ENCODE measurements at places on chromosomes 6 and 20.
A peak's percentile ranks its signal among the peaks of the same experiment; 100 is the strongest.

DNA sequence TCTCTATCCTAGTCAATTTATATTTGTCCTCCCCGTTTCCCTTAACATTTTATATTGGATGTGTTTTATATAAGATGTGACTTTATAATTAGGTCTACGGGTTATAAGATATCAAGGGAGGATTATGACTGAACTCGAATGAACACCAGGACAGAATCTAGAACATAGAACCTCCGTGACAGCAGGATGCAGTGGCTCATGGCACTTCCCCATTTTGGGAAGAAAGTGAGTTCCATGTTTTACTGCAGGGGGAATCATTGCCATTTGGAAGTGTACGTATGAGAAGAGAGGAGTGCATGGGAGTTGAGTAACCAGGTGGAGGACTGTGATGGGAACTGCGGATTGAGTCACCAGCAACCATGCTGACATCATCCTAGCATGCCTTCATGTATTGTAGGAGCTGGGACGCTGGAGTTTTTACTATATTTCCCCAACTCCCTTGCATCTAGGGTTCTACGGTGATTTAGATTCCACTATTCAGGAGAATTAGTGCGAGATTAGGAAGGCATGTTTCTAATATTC lies 56.1 kb upstream of the FOXC1 start:
- DNase-seq: no peak

- DNase-seq: peak; percentile 85
Measured at GRCh38 chr6:42118162-42119001, 24.0 kb downstream of the C6orf132 start.

DNA sequence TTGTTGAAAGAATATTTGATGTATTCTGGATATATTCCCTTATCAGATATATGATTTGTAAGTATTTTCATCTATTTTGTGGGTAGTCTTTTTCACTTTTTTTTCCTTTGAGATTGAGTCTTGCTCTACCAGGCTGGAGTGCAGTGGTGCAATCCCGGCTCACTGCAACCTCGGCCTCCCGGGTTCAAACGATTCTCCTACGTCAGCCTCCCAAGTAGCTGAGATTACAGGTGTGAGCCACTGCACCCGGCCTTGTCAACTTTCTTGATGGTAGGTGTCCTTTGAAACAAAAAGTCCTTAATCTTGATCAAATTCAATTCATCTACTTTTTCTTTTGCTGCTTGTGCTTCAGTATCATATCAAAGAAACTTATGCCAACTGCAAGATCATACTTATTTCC lies 297.2 kb upstream of the NRSN1 start:
- no peak for DNase-seq

GRCh38 chr20:52783769-52784168 lies 188.4 kb upstream of the TSHZ2 start:
- peak; percentile 8 for DNase-seq

GRCh38 chr6:156190270-156190669 lies 586.9 kb upstream of the ARID1B start:
- no peak for DNase-seq

DNA sequence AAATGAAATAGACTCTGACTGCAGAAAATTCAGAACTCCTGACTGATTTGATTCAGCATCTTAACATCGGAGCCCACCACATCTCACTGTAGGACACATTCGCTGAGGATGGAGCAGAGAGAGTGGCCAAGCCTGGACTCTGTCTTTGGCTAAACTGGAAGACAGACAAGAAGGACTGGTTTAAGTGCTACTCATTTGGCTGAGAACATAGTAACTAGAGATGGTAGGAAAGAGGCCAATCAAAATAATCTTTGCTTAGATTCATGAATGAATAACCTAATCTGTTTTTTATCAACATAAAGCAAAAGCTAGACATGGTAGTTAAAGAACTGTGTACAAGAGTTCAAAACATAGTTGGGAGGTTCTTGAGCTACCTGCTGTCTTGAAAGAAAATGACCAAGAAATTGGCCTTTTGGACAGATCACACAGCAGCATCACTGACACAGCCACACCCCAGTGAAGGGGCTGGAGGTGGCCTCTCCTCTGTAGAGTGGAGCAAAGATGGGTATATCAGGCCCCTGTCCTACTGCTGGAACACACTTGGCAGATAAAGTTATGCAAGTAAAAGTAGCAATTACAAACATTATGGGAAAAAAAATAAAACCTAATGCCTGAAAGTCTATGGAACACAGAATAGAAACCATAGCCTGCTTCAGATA lies 87.1 kb upstream of the NT5E start:
- DNase-seq: peak; percentile 5

DNA sequence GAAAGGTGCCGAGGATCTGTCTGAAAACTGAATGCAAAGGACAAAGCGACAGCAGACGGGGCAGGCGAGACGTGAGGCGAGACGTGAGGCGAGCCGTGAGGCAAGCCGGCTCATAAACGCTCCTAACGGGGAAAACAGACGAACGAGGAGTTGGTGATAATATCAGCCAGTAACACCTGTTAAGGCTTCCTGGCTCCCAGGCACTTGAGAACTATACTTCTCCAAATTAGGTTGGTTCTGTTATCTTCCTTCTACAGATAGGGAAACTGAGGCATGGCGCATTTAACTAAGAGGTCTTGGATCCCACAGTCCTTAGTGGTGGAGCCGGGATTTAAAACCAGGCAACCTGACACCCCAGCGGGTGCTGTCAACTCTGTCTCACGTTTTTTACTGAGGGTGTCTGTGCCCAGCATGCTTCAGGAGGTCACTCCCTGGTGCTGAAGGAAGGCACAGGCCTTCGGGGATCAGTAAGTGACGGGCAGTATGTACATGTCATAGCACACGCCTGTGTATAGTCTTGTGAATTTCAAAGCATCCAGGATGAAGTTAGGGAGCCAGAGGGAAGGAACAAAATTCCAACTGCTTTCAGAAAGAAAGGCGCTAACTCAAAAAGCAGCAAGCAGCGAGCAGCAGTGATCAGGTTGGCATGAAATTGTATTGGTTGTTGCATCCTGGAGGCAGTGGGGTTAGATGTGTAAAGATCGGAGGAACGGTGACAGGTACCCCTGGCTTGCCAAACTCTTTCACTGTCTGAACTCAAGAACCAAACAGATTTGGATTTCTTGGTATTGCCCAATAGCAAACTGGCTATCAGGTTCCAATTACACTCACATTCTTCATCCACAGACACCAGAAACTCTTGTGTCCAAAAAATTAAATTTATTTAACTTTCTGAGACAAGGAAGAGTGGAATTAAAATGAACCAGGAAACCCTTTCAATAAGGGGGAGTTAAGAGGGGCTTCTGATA lies 318.7 kb downstream of the THBS2 start:
- DNase-seq: no peak

- no peak for DNase-seq
Measured at GRCh38 chr6:42813906-42814444, 32.1 kb downstream of the BICRAL start.

GRCh38 chr6:37170273-37171200 lies 585 bp downstream of the PIM1 start:
- peak; percentile 52 for DNase-seq

GRCh38 chr6:3405182-3405518 lies 51.7 kb downstream of the SLC22A23 start:
- no peak for DNase-seq

DNA sequence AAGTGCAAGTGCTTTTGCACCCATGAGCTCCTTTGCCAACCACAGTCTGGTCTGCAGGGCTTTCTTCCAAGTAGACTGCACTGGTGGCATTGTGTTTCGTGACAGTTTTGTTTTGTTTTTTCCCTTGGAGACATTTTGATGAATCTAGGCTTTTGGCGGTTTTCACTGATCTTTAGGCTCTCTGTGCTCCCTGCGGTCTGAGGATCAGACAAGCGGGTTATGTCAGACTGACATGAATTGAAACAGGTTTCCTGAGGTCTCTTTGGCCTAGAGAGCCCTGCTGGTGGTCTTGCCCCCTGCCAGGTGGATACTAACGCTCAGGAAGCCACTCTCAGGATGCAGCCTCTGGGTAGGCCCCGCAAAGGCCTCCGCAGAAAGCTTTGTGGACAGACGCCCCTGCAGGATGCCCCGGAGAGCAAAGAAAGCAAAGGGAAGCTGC lies 555.4 kb upstream of the AGPAT4 start:
- no peak for DNase-seq

GRCh38 chr6:124885171-124885570 lies 77.1 kb upstream of the RNF217 start:
- DNase-seq: no peak

All from MG63 (cell line).